Activated T-helper 2 cell treated with anti-CD3 and anti-CD28 coated beads, Interferon-gamma antibody, Interleukin-2, Interleukin-4, amounts not matched to agents 10 μg/mL and 5 μg/mL and 100 μg/mL, durations not matched to agents 14 hours and 24 hours and 36 hours (primary cell): ENCODE measurements at places on chromosomes 11 and 22. TPM values are rescaled to one million over a fixed set of nuclear protein-coding genes. Genes with fewer than 3 reads are reported as not detected.
A peak's percentile ranks its signal among the peaks of the same experiment; 100 is the strongest.

DNA sequence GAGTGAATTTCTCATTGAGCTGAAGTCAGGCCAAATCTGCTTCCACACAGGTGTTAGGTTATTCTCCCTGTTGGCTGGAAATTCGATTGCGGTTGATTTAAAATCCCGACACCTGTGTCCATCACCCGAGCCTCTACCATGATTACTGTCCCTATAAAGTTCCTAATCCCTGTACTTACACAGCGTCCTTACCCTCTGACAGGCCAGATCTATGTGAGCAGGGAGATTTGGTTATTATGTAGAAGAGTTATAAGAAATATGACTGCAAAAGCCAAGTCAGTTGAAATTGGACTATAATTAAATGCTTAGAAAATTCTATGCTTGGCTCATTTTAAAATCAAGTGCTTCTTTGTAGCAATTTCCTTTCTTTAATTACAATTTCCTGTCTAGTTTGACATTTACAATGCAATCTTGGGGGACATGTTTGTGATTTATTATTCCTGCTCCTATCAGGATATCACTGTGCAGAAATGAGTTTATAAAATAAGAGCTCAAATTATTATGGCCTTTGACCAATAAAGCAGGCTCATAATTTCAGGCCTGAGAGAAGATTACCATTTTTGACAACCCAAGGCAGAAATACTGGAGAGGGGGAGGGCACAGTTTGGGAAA lies 32.5 kb upstream of the LMO1 start:
- no peak for DNase-seq

- DNase-seq, result no peak
Measured at GRCh38 chr11:26143566-26144290, 188.2 kb upstream of the ANO3 start.

Gene CALCA
- total RNA-seq, result not detected in 2 replicates

Gene ACTN3
- total RNA-seq, result 0.07 and 0.14 TPM in 2 replicates

Gene NOX4
- not detected in 2 replicates for total RNA-seq

DNA sequence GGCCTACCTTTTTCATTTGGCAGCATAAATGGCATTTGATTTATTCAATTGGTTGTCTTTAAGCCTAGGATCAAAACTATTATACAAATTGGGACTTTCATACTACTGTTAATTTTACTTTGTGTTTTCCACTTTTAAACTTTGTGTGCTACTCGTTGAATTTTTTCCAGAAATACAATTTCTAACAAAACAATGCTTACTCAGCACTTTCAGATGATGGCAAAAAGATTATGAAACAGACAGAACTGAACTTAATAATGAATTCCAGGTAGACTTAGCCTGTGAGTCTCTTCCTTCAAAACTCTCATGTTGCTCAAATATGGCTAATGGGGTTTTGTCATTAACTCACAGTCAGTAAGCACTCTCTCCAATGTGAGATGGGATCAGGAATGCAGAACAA lies 26.3 kb downstream of the OR5T2 start:
- DNase-seq, result no peak

Gene OR52A1
- not detected in 2 replicates for total RNA-seq

DNA sequence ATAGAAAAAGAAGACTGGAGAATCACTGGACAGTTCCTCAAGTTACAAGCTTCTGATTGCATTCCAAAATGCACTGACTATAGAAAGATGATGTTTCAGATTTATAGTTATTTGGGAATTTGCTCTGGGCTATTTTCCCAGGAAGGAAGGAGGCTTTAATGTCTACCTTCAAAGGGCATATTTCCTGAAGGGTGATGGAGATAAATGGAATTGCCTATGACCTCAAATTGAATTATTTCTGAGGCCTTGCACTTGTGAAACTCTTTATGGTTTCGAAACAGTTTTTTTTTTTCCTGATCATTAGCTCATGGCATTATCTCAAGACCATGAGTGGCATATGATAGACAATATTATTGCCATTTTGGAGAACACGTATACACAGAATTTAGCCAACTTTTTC lies 333.9 kb downstream of the METTL15 start:
- no peak for DNase-seq

GRCh38 chr11:122453586-122453985 lies 201.9 kb upstream of the UBASH3B start:
- DNase-seq, result no peak

DNA sequence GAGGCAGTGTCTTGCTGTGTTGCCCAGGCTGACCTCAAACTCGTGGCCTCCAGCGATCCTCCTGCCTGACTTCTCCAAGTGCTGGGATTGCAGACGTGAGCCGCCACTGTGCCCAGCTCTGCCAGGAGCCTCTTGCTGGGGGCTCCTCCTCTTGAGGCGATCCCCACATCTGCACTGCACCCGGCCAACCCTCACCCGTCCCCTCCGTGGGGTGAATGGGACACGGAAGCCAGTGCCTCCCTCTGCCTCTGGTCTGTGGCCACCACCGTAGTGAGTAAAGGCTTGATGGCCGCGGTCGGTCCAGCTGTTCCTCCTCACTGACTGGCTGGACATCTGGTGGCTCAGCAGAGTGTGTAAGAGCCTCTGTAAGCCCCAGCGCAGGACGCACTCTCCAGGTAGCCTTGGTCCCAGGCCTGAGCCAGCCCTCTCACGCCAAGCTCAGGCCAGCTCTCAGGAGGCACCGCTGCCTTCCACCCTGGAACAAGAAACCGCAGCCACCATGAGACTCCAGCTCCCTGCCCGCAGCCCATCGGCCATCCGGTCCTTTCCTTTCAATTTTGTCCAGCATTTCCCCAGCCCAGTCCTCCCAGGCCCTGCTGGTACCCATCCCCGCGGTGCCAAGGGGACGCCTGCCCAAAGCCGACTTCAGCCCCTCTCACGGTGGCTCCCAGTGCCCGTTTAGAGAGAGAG lies 100.3 kb downstream of the BRD1 start:
- no peak for DNase-seq

Gene PIH1D2
- total RNA-seq, result 0.23 and 0.46 TPM in 2 replicates

Gene CCDC81
- total RNA-seq, result 0.83 and 1.5 TPM in 2 replicates

GRCh38 chr11:21653951-21654421 lies 538.9 kb upstream of the ANO5 start:
- no peak for DNase-seq

Gene PGGHG
- 62.0 and 62.8 TPM in 2 replicates for total RNA-seq

DNA sequence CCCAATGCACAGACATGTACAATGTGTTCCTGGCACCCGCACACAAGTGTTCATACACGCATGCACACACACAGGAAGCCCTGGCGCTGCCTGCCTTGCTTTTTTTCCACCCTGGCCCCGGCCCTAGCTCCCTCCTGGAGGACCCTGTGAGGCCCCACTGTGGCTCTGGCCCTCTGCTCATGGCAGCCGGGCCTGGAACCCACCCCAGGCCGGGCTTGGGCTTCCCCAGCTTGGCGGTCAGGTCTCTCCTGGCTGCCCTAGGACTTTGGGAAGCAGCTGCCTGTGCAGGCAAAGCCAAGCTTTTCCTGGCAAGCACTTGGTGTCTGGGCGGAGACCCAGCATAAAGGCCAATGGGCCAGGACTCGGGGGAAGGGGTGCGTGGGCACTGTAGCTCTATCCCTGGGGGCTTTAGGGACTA lies 30.5 kb downstream of the CD82 start:
- no peak for DNase-seq

- no peak for DNase-seq
Measured at GRCh38 chr11:34425867-34426266, 12.9 kb upstream of the CAT start.

DNA sequence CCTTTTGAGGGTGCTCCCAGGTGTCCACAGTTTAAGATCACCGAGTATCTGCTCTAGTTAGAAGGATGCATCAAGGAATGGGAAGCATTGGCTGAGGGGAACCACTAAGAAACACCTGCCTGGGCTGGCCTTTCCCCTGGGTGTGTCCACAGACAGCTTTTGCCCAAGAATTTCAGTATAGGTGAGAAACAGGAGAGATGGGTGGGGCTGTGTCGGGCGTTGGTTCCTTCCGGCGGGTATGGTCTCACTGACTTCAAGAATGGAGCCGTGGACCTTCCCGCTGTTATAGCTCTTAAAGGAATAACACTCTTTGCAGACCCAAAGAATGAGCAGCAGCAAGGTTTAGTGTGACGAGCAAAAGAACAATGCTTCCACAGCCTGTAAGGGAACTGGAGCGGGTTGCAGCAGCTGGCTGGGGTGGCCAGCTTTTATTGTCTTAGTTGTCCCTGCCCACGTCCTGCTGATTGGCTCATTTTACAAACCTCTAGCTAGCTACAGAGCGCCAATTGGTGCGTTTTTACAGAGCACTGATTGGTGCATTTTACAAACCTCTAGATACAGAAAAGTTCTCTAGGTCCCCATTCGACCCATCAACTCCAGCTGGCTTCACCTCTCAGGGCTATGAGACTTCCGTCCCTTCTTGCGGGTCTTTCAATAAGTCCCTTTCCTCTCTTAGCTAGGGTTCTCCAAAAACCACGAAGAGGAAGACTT lies 2.4 kb downstream of the FADS1 start:
- DNase-seq, result peak; percentile 39

DNA sequence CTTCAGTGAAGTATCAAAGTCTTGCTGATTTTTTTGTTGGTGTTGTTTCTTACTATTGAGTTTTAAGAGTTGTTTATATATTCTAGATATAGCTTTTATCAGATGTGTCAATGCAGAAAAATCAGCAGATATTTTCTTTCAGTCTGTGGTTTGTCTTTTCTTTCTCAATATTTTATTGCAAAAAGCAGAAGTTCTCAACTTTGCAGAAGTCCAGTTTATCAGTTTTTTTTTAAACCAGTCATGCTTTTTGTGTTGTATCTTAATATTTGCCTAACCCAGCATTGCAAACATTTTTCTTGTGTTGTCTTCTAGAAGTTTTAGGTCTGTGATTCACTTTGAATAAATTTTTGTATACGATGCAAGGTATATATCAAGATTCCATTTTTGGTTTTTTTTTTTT lies 7.0 kb downstream of the ASRGL1 start:
- DNase-seq, result no peak

Gene LPXN
- total RNA-seq, result 115 and 129 TPM in 2 replicates

Gene EHF
- total RNA-seq, result not detected in 2 replicates

GRCh38 chr22:49345896-49346295 lies 481.8 kb downstream of the BRD1 start:
- no peak for DNase-seq
